ENCODE measurements at places on chromosomes 6 and 20. TPM values are rescaled to one million over a fixed set of nuclear protein-coding genes. Genes with fewer than 3 reads are reported as not detected.
A peak's percentile ranks its signal among the peaks of the same experiment; 100 is the strongest.

DNA sequence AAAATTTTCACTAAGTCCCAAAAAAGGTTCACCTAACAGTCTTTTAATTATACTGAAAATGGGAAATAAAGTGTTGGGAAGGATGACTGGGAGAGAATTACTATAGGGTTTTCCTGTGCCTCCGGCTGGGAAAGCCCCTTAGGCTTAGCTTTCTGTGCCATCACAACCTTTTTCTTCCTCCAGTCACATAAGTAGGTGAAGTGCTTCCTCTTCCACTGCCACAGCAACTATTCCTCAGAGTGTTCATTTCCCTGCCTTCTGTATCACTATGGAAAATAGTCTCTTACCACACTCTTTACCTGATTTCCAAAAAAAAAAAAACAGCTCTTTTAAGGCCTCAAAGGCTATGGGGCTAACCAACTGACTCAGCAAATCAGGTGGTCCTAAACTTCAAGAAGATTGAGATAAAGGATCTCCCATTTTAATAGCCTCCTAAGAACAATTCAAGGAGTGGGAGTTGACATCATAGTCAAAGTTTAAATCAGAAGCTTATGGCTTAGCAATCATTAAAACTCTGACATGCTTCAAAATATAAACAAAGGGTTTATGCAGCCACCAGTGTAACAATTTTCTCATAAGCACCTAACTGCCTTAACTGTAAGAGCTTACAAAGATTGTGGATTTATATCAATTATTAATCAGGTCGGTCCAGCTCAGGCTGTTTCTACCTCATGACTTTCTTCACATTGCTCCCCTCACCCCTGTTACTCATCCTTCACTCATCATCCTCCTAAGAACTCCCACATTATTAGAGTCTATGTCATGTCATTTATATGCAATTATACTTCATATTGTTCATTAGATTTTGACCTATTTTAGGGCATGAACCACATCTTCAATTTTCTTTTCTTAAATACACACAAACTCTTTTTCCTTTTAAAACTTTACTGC is 95.3 kb downstream of the RNGTT start:
- peak; percentile 76 for DNase-seq

DNA sequence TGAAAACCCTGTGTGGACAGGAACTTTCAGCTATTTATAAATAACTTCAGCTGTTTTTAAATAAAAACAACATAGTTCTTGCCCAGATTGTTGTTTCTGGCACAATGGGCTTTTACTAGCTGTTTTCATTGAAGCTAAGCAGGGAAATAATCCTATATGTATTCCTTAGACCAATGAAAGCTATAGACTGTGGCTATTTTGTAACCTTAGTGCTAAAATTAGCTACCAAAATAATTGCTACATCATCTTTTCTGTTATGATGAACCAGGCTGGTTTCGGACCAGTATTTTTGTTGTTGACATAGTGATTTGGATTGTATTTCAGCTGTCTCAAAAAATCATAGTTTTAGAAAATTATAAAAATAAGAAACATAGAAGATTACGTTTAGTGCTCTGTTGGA is 13.7 kb downstream of the PHF3 start:
- peak; percentile 25 for DNase-seq

- no peak for DNase-seq
Measured at GRCh38 chr20:62925076-62925419, 1.3 kb downstream of the DIDO1 start.

GRCh38 chr20:42945234-42945994 is 244.3 kb downstream of the PTPRT start:
- DNase-seq: no peak

TMEM181 gene
- total RNA-seq: 53.0 TPM

CMTR1 gene
- 37.7 TPM for total RNA-seq

TRIM31 gene
- not detected for total RNA-seq

Measured in GM23248 (cell line).